ENCODE measurements at places on chromosomes 7 and 10.

- no peak for DNase-seq
Observed at GRCh38 chr10:132932461-132933307, 9.7 kb downstream of the CFAP46 start.

DNA sequence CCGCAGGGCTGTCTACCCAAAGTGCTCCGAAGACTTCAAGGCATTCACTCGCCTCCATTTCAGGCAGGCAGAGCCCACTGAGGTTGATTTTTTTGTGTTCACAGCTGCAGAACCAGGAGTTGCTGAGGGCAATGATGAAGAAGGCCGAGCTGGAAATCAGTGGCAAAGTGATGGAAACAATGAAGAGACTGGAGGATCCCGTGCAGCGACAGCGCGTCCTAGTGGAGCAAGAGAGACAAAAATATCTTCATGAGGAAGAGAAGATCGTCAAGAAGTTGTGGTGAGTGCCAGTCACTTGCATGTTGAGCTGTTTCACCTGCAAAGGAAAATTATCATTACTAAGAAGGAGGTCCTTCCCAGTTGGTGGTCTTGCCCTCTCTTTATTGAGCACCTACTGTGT, 210.5 kb downstream of the ARHGAP21 start:
- no peak for DNase-seq

GRCh38 chr7:3953133-3953532, 652.1 kb downstream of the SDK1 start:
- DNase-seq: no peak

DNA sequence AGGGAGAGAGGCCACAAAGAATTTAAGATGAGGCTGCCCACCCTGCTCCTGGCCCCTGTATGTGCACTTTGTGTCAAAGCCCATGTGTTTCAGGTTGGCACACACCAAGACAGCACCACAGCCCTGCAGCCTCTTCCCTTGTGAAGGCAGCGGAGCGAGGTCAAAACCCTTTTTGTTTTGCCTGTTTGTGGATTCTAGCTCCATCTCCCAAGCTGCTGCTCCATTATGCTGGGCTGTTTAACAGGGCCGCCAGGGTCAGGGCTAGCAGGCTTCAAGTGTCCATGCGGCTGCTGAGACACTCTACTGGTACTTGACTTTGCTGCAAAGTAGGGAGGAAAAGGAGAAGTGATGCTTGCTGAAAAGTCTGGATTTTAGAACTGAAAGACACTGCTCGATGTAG, 142.3 kb upstream of the EFCAB10 start:
- no peak for DNase-seq

DNA sequence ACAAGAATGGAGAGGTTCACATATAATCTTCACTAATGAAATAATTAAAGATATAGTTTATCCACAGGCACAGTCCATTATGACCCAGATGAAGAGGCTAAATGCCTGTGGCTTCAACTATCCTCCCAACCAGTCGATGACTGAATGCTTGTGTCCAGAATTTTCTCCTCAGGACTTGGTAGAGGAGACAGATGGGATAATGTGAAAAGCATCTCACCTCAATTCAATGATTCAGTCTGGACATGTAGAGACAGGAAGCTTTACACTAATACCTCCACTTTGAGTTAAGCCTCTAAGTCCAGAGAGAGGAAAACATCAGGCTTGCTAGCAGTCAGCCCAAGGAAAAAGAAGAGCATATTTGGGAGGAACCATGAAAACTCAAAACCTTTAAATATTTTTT, 59.1 kb upstream of the COL1A2 start:
- no peak for DNase-seq

DNA sequence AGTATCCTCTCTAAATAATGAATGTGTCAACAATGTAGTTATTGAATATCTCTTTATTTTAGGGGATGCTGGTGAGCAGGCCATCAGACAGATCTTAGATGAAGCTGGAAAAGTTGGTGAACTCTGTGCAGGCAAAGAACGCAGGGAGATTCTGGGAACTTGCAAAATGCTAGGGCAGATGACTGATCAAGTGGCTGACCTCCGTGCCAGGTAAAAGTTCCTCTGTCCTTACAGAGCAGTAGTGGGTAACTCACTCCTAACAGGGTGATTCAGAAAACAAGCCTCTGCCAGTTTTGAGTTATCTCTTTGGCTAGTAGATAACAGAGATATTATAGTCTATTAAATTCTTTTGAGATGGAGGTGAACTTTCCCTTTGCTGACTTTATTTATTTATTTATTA, 67.3 kb downstream of the AP3M1 start:
- no peak for DNase-seq

GRCh38 chr7:72268796-72269195, 143.3 kb downstream of the CALN1 start:
- no peak for DNase-seq

DNA sequence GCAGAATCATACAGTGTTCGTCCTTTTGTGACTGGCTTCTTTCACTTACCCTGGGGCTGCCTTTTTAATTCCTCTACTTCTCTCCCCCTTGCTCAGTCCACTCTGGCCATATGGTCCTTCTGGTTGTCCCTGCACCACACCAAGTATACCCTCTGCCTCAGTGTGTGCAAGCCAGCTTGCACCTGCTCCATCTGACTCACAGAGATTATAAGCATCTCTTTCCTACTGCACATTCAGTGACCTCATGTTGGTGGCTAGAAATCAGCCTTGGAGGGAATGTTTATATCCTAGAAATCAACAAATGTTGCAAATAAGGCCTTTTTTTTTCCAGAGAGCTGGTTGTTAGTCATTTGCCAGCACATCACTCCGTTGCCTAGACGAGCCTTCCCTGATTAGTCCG, 67.5 kb upstream of the C10orf90 start:
- no peak for DNase-seq

DNA sequence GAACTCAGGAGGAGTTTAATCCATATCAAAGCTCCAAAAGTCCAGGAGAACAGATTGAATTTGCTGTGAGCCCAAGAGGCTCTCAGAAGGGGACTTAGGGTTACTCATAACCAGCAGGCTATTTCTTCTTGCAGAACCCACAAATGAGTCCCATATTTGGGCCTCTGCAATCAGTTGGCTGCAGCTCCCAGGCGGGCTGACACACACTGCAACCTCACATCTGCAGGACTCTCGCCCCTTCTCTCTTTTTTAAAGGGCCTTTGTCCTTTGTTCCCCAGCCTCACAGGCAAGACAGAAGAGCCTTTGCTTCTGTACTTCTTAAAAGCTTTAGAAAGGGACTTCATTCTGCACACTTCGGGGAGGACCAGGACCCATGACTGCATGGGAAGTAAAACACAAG, 26.7 kb downstream of the CREB3L2 start:
- no peak for DNase-seq

- DNase-seq: no peak
Observed at GRCh38 chr7:78323118-78323517, 524.5 kb downstream of the PHTF2 start.

GRCh38 chr7:16205466-16205865, 215.9 kb downstream of the CRPPA start:
- no peak for DNase-seq

DNA sequence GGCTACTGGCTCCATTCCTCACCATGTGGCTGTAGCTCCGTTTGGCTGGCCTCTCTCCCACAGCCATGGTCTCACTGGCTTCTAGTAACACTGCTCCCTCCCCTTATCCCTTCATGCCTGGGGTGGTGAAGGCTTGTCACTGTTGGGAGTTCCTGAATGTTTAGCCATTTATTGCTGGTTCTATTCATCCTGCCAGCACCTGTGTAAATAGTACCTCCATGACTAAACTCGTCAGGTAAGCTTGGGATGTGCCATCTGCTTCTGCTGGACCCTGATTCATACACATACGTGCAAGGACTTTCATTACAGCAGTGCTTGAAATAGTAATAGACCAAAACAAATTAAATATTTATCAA, 61.6 kb downstream of the CCDC71L start:
- DNase-seq: no peak

- no peak for DNase-seq
Observed at GRCh38 chr10:101939008-101939648, 95.5 kb upstream of the KCNIP2 start.

DNA sequence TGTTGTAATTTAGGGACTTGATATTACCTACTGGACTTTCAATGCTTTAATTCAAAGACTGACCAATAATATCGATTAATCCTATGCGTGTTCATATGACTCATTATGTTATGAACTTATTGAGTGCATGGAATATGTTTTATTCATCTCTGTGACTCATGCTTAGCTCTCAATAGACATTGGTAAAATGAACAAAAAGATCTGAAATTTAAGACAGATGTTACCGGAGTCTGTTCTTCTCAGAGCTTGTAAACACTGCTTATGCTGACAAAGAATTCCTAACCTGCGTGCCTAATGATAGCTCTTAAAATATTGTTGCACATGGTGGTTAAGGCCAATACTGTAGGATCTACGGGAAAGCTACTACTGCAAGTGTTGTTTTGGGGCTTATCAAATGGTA, 131.5 kb upstream of the ACBD5 start:
- DNase-seq: no peak

DNA sequence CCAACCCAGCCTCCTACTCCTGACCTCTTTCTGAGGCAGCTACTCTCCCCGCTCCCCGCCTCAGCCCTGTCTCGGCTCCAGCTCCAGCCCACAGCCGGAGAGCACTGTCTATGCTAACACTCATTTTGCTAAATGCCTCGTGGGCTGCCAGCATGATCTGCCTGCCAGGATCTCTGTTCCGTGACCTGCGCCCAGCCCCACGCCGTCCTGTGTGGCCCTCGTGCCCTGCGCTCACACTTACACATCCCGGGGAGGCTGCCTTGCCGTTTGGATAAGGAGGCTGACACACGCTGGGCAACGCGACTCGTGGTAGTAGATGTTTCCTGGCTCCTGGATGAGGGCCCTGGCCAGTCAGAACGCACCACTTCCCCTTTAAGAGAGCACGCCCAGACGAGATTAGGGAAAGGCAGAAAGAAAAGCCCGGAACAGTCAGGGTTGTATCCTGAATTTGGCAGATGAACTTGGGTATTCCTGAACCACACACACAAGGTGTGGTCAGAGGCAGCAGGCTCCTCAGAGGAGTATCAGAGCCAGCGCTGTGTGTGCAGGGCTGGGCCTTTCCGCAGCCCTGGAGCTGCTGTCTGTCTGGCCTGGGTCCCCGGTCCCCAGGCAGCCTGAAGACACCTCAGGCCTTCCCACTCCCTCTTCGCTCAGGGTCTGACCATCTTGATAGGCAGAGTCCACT, 97.7 kb upstream of the EFCAB10 start:
- DNase-seq: no peak

- no peak for DNase-seq
Observed at GRCh38 chr7:125504848-125505247, 575.2 kb upstream of the POT1 start.

- DNase-seq: no peak
Observed at GRCh38 chr7:84950836-84951235, 236.0 kb downstream of the SEMA3D start.

GRCh38 chr10:114631090-114631665, 26.9 kb downstream of the ABLIM1 start:
- DNase-seq: no peak

DNA sequence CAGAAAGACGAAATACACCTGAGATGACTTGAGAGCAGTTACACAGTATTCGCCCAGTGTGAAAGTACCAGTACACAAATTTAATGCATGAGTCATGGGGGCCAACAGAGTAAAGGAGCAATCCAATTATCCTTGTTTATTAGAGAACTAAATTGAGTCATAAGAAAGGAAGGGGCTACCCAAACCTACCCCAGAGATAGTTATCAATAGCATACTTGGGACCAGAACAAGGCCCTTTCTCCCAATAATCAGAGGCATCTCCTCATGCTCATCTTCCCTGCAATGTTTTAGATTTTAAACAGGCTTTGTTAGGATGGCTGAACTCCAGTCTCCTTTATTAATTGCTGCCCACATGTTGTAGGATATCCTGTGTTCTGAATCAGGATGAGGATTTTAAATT, 239.7 kb upstream of the LRGUK start:
- DNase-seq: no peak

GRCh38 chr7:156148547-156148946, 336.3 kb upstream of the SHH start:
- DNase-seq: no peak

GRCh38 chr7:674454-675410, 51.8 kb upstream of the DNAAF5 start:
- DNase-seq: no peak

- peak; percentile 11 for DNase-seq
Observed at GRCh38 chr10:24952143-24952706, at the start of gene PRTFDC1. TSS of gene PRTFDC1 (minus strand) at chr10:24952606. CDS start at chr10:24952575, 31 bp downstream.

DNA sequence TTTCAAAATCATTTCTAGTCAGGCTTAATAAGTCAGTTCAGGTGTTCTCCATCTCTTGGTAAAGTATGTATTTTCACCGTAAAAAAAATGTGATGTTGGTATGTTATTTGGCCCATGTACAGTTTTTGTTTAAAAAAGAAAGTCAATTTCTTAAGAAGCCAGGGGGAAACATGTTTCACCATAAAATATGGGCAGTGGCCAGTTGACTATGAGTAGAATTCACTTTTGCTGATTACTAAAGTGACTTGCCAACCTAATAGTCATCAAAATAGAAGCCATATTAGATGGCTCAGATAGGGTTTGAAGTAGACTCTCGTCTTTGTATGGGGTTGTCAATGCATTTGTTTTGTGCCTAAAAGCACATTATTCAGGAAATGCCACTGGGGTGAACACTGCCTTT, 266.3 kb downstream of the BICC1 start:
- no peak for DNase-seq

GRCh38 chr7:114931656-114932011, 9.7 kb downstream of the MDFIC start:
- DNase-seq: peak; percentile 30

GRCh38 chr7:2165239-2165609, 67.5 kb downstream of the MAD1L1 start:
- DNase-seq: no peak

DNA sequence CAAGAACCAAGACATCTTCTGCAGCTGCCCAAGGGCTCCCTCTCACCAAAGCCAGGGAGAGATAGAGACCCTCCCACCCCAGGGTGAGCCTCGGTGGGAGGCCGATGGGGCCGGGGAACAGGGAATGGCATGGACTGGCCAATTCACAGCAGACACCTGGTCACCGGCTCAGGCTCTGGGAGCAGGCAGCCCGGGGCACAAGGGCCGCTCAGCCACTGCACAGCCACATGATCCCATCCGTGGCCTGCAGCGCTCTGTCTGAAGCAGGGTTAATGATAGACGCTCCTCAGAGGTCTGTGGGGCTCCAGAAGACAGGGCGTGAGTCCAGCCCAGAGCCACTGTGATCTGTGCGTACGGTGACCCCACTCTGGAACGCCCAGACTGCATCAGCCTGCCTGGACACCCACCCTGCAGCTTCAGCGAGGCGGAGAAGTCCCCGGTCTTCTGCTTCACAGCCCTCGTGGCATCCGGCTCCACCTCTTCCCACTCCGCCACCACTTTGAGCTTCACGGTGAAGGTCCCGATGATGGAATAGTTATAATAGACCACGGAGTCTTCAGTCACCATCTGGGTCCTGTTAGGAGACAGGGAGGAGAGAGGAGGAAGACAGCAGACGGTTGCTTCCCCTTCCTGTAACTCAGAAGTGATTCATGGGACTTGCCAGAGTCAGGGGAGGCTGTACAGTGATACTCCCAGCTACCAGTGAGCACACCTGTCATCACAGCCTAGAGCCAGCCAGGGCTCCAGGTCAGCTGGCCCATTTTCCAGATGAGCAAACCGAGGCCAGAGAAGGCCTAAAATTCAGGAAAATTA, 14.0 kb downstream of the TMEM130 start:
- no peak for DNase-seq

- DNase-seq: no peak
Observed at GRCh38 chr7:137934941-137935883, 66.7 kb downstream of the CREB3L2 start.

- DNase-seq: no peak
Observed at GRCh38 chr10:5461914-5462840, 37.2 kb downstream of the CALML5 start.

GRCh38 chr10:83367036-83367435, 772.3 kb upstream of the GHITM start:
- DNase-seq: no peak

All from naive thymus-derived CD4-positive, alpha-beta T cell (primary cell).